ENCODE measurements at places on chromosomes 6 and 20.

DNA sequence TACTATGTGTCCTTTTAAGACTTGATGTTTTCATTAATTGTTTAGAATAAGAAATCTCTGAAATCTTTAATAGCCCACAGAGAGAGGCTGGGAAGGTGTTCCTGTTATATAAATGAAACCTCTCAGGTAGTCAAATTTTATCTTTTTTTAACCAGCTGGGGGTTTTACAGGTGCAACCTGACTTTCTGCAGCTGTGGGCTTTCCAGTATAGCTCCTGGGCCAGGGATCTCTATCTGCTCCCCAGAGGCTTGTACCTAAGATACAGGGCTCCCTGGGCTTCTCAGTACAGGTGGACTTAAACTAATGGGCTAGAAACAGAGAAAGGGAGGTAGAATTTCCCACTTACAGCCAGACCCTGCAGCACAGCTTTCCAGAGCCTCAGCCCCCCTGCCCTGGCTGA is 49.4 kb downstream of the HLA-C start:
- DNase-seq, result no peak

GRCh38 chr6:139474145-139475108 is 100.0 kb upstream of the CITED2 start:
- peak; percentile 16 for DNase-seq

DNA sequence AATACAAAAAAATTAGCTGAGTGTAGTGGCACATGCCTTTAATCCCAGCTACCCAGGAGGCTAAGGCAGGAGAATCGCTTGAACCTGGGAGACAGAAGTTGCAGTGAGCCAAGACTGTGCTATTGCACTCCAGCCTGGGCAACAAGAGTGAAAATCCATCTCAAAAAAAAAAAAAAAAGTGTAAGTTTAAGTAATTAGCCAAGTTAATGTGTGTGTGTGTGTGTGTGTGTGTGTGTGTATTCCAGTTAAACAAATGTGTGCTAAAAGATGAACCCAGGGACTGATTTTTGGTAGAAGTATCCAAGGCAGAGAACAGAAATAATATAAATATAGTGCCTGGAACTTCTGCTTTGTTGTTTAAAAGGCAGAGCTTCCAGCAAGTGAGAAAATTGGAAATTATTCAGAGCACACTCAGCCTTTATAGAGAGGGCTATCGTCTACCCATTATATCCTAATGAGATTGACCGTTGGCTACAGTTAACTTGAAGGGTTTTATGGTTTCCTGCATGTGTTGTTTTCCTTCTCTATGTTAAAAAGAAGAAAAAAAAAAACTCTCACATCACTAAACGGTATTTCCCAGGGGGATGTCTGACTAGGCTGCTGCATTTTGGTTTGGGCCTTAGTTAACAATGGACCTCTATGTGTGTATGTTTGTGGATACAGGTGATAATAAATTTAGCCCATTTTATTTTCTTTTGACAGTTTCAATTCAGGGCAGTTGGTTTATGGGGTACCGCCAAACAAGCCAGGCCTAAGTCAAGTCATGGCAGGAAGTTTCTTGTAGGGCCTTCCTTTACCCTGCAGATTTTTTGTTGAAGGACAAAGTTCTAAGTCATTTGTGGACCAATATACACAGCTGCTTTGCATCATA is 9.8 kb downstream of the SOX4 start:
- no peak for DNase-seq

DNA sequence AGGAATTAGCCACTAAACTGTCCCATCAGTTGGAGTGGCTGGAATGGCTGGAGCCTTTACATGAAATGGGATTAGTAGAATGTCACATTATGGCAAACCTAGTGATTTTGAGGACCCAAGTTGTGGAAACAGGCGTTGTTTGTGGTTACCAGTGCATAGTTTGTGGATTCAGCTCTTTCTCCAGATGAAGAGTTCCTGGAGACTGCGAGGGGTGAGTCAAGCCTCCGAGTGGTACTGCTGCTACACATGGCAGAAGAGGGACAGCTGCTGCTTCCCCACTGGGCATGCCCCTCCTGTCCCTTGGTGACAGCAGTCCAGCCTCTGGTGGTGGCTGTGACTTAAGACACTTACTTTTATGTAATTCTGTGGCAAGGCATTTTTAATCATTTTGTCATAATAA is 94.2 kb upstream of the SCP2D1 start:
- no peak for DNase-seq

- no peak for DNase-seq
These were observed 61.0 kb downstream of the CEP162 start for GRCh38 chr6:84166395-84166794.

- no peak for DNase-seq
These were observed 113.5 kb downstream of the OTOR start for GRCh38 chr20:16861708-16862107.

DNA sequence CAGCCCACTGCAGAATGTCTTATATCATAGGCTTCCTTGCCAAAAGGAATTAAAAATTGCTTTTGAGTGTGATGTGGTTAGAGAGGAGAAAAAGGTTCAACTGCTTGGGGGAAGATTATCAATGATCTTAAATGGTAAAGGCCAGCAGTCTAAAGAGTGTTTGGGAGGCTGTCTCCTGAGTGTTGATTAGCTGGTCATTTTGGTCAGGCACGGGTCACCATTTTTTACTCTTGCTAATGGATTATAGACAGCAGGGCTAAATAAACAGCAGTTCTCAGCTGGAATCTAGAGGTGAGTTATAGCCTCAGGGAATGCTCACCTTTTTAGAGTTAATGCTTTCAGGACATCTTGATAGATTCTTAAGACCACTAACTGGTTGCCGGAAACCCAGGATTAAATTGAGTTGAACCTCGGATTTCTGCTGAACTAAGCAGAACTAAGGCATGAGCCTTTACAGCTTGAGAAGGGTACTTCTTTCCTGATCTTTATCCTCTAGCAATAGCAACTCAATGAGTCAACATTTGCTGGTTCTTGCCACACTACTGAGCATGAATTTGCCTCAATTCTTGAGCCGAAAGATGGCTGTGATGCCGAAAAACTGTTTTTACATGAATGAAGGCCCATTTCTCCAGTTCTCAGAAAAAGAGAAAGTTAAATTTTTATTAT is 120.4 kb downstream of the LRRC1 start:
- DNase-seq, result no peak

- no peak for DNase-seq
These were observed 150.1 kb downstream of the DTNBP1 start for GRCh38 chr6:15512721-15513120.

DNA sequence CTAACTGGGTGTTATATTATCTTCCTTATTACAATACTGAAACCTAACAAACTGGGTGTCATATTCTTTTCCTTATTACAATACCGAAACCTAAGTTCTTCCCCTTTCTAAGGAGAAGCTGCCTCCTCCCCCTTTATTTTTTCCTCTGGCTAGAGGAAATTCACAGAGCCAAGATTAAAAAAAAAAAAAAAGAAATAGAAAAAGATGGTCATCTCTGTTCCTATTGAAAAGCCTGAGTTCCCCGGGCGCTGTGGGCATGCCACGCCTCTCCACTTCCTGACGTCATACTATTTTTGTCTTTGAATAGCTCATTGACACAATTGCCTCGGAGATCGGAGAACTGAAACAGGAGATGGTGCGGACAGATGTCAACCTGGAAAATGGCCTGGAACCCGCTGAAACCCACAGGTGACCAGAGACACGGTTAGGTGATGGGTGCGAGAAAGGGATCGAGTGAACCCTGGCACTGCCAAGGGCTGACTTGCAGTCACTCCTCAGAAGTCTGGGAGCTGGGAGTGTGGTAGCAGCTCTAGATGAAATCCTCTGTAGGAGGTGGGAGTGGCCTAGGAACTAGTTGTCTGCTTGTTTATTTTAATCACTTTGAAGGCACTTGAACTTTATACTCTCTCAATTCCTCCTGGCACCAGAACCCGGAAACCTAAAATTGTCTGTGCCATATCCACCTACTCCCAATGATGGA is 82.2 kb upstream of the NAA20 start:
- DNase-seq, result no peak

DNA sequence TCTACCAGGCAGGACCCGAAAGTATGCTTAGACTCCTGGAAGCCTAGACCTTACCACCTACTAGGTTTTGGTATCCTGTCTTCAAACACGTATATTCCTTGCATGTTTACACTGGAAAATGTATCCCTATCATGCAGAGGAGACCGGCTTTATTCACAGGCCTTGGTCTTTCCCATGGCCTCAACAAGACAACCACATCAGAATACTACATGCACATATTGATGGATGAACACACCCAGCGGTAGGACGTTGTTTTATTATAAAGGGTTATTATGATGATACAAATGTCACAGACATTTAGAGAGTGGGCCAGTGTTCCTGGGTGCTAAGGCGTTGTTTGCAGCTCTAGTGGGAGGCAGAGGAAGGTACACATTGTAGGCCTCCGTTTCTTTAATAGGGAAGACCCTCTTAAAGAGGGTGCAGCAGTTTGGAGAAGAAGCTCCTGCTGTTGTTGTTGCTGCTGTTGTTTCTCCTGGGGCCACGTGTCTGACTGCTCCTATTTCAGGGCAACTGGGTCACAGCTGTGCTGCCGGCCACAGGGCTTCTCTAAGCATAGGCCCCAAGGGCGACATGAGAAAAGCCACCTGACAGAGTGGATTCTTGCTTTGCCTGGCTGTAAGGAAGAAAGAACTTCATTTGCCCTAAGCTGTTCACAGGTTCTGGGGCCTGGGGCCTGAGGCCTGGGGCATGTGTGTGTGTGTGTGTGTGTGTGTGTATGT is 98.3 kb upstream of the SASH1 start:
- no peak for DNase-seq

DNA sequence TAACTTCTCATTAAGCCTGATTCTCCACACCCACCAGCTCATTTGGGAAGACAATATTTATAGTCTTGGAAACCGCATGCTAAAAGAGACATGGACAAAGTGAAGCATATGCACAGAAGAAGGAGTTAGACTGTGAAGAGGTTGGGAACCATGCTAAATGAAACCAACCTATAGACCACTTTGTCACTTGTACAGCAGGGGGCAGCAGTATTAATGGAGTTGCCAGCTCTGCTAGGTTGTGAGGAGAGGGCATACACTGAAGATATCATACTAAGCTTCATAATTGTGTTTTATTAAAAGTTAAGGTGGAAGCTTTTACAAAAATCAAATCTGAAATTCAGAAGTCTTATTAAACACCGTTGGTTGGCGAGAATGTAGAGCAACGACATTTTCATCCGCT is 38.3 kb upstream of the HMGCLL1 start:
- peak; percentile 9 for DNase-seq

GRCh38 chr20:38680500-38681306 is 43.6 kb upstream of the SLC32A1 start:
- DNase-seq, result no peak

- no peak for DNase-seq
These were observed 213.5 kb downstream of the MANEA start for GRCh38 chr6:95790787-95791186.

- DNase-seq, result no peak
These were observed 267.1 kb upstream of the JAG1 start for GRCh38 chr20:10940941-10941340.

GRCh38 chr20:62678553-62678952 is 30.1 kb upstream of the NTSR1 start:
- DNase-seq, result no peak

DNA sequence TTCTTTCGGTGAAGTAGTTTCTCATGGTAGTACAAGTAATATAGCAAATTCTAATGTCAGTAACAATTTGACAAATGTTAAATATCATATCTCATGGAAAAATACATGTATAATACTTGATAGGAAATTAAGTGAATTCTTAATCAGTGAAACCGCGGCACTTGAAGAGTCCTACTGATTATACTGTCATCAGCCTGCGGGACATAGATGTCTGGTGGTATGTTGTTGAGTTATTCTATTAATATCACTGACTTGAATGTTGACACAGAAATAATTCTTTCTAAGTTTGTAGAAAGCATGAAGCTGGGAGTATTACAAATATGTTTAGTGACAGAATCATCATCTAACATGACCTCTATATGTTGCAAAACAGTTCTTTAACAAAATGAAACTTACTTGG is 479.8 kb upstream of the IMPG1 start:
- no peak for DNase-seq

DNA sequence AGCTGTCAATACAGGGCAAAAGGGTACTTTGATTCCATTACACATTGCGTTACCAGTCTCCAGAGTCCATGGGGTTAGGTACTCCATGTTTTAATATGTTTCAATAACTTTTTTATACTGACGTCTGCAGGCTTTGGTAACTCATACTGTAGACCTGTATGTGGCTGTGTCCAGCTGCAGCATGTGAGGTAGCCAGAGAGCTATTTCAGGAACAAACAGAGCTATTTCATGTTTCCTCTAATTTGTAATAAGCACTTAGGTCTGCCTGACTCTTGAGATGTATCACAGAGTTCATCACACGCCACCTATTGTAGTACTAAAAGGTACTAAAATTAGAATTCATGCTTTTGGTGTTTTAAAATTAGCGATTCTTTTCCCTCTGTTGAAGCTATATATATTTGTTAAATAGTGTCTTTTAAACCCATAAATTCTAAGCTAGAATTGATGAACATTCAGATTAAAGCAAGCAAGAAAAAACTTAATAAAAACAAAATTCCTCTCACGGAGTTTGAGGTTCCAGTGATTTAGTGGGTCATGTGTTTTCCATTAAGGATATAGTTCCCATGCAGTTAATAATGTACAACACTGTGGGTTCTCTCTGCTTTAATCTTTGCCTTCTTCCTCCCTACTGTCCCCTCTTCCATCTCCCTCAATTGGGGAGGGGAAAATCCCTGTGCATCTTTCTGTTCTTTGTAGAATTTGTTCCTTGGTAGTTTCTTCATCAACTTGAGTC is 37.0 kb downstream of the FOXO3 start:
- no peak for DNase-seq

DNA sequence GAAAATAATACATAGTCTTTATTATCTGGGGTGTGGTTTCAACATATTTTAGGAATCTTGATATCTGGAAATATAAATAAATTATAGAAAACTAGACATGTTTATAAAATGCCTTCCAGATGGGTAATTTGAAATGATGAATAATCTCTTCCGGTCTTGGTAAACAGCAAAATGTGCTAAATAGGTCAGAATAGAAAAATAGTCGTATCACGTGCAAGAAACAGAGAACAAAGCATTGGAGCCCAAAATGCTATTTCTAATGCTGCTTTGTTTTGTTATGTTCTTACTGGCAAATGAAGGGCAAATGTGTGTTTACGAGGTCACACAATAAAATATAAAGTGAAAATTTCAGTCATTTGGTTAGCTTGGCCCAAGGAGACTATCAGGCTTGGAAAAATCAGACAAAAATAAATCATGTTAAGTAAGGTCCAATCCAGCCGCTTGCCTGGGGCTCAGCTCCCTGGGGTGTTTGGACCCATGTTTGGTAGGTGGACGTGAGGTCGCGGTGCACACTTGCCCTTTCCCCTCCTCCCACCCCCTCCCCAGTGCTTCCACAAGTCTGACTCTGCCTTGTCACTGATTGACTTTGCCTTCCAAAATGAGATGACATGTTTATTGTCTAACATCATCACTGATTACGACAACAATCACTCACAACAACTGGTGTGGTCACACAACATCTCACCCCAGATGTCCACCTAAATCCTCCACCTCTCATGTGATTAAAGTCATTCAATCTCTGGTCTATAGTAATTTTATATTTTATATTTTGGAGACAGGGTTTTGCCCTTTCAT is 56.0 kb downstream of the RIN2 start:
- no peak for DNase-seq
